ENCODE measurements at places on chromosomes 2 and 18. TPM values are rescaled to one million over a fixed set of nuclear protein-coding genes. Genes with fewer than 3 reads are reported as not detected.

GRCh38 chr2:106192752-106193689, 1.1 kb downstream of the UXS1 start:
- H3K4me1 ChIP-seq: peaks cover 32% of the 10 kb centered on the region
- DNase-seq: peak; percentile 57
- H3K27ac ChIP-seq: peak overlapping the region; percentile 27
- H3K27me3 ChIP-seq: no peaks in the 10 kb centered on the region

GRCh38 chr2:59389240-59389639, 1148.1 kb upstream of the FANCL start:
- no peaks in the 10 kb centered on the region for H3K36me3 ChIP-seq
- H3K27me3 ChIP-seq: no peaks in the 10 kb centered on the region
- no peak for DNase-seq
- no peak overlapping the region for H3K4me3 ChIP-seq
- no peaks in the 10 kb centered on the region for H3K4me1 ChIP-seq

DNA sequence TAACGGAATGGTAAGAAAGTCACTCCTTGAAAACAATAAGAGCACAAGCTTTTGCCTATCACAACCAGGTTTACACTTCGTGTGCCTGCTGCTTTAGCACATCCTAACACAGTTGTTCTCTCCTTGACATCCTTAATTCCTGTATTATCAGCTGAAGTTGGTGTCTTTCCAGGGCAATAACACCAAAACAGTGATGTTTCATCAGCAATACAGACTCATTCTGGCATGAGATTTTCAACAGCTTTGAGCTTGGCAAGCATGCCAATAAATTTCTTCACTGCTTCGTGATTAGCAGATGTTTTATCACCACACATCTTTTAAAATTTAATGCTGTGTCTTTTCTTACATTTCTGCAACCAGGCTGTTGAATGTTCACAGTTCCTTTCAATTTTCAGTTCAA, 148.4 kb downstream of the EIPR1 start:
- no peaks in the 10 kb centered on the region for H3K4me1 ChIP-seq
- no peak overlapping the region for H3K27ac ChIP-seq
- H3K36me3 ChIP-seq: peaks cover 2% of the 10 kb centered on the region

DNA sequence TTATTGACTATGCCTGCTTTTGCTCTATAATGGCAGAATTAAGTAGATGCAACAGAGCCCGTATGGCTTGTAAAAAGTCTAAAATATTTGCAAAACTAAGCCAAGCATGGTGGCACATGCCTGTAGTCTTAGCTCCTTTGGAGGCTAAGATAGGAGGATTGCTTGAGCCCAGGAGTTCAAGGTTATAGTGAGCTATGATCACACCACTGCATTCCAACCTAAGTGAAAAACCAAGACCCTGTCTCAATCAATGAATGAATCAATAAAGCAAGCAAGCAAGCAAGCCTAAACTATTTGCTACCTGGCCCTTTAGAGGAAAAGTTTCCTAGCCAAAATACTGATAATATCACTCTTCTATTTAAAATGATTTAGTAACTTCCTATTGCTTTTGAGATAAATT, 260.0 kb downstream of the OTX1 start:
- H3K36me3 ChIP-seq: no peaks in the 10 kb centered on the region
- DNase-seq: no peak
- H3K4me1 ChIP-seq: no peaks in the 10 kb centered on the region
- no peaks in the 10 kb centered on the region for H3K27me3 ChIP-seq
- H3K27ac ChIP-seq: no peak overlapping the region

DNA sequence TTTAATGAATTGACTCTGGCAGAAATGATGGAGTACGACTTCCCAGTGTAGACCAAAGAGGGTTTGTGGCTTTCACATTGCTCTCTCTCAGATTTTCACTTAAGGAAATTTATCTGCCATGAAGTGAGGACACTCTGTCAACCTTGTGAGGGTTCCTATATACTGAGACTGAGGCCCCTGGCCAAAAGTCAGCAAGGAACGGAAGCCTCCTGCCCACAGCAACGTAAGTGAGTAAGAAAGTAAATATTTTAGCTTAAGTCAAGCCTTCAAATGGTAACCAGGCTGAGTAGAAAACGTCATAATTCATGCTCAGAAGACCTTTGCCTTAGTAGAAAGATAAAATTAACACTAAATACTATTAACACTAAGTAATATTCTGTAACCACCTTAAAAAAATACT, 1080.5 kb upstream of the ACVR2A start:
- H3K27ac ChIP-seq: no peak overlapping the region
- no peaks in the 10 kb centered on the region for H3K36me3 ChIP-seq
- no peaks in the 10 kb centered on the region for H3K4me1 ChIP-seq
- H3K27me3 ChIP-seq: no peaks in the 10 kb centered on the region
- no peak overlapping the region for H3K4me3 ChIP-seq
- DNase-seq: no peak

NMUR1 gene
- total RNA-seq: not detected

- no peak overlapping the region for H3K27ac ChIP-seq
- no peak for DNase-seq
- H3K36me3 ChIP-seq: no peaks in the 10 kb centered on the region
- H3K4me3 ChIP-seq: no peak overlapping the region
- H3K4me1 ChIP-seq: no peaks in the 10 kb centered on the region
- H3K27me3 ChIP-seq: no peaks in the 10 kb centered on the region
These were observed 158.1 kb upstream of the CHAC2 start for GRCh38 chr2:53609551-53609950.

DNA sequence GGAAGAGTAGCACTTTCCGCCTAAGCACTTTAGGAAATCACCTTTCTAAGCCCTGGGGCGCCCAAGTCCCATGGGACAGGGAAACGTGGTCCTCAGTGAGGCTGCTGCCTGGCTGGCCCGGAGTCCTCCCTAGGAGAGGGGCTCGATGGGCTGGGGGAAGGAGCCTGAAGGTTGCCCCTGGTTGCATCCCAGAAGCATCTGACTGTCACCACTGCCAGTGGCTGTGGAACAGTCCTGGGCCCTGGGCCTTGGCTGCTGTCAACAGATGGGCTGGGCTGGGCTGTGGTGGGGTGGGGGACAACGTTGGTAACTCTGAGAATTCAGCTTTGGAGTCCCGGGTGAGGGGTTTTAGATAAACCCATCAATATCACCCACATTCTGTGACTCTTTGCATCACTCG, 22.5 kb downstream of the ASB1 start:
- H3K4me1 ChIP-seq: no peaks in the 10 kb centered on the region
- H3K36me3 ChIP-seq: peaks cover 4% of the 10 kb centered on the region
- no peak overlapping the region for H3K4me3 ChIP-seq
- H3K27ac ChIP-seq: no peak overlapping the region
- no peak for DNase-seq
- H3K27me3 ChIP-seq: no peaks in the 10 kb centered on the region

DNA sequence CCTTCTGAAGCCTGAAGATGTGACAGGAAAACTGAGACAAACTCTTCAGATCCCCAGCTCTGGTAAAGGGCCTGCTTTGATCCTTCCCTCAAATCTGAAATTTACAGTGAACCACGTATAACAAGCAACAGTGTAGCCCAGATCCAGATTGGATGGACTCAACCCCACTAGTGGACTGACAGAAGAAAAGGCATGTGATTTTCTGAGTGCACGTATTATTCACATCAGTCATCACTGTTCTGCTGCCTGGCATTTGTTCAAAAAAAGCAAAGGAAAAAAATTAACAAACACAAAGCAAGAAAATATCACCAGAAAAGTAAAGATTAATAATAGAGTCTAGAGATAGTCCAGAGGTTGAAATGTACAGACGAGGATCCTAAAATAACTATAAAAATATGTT, 87.6 kb downstream of the CYRIA start:
- DNase-seq: no peak
- no peak overlapping the region for H3K27ac ChIP-seq
- no peak overlapping the region for H3K4me3 ChIP-seq
- peaks cover 17% of the 10 kb centered on the region for H3K36me3 ChIP-seq

SLC40A1 gene
- total RNA-seq: 0.39 TPM

- H3K27ac ChIP-seq: peak overlapping the region; percentile 92
- H3K27me3 ChIP-seq: no peaks in the 10 kb centered on the region
- peaks cover 33% of the 10 kb centered on the region for H3K4me1 ChIP-seq
- H3K4me3 ChIP-seq: no peak overlapping the region
- no peak for DNase-seq
These were observed 62.6 kb downstream of the NFATC1 start for GRCh38 chr18:79458131-79458838.

GRCh38 chr18:37420315-37420880, 145.2 kb downstream of the CELF4 start:
- no peaks in the 10 kb centered on the region for H3K36me3 ChIP-seq
- H3K4me3 ChIP-seq: no peak overlapping the region
- DNase-seq: no peak
- no peaks in the 10 kb centered on the region for H3K4me1 ChIP-seq

DNA sequence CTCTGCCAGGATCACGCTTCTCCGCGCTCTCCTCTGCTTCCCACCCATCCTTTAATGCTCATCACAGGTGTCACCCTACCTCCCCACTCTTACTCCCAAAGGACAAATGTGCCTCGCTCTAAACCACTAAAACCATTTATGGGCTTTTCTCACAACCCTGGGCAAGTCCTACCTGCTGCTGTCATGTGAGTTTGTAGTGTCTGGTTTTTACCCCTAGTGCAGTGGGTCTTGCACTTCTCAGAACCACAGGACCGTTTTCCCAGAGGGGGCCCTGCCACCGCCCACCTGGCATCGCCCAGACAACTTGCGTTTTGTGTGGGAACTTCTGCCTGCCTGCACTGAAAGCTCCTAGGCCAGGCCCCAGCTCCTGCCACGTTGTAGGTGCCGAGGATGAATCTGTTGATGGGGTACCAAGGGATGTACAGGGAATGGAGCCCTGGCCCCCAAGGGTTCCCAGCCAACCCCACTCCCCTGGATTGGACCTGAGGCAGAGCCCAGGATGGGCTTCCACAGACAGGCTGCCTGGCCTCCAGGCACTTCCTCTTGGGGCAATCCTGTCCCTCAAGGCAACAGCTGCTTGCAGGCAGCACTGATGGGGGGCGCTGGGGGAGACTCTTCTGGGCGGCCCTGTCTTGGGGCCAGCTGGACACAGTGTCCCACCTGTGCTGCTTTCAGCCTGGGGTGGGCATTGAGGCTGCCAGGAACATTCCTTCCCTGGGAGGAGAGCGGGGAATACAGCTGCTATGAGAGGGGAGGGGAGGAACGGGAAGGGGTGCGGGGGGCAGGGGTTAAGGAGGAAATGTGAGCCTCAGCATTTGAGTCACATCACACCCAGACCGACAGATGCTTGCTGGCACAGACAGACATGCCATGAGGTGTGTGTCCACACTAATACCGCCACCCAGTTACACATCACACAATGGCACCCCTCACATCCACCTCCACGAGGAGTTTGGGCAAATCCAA, 176.3 kb downstream of the ZFP36L2 start:
- H3K27me3 ChIP-seq: no peaks in the 10 kb centered on the region
- peaks cover 13% of the 10 kb centered on the region for H3K4me1 ChIP-seq
- H3K36me3 ChIP-seq: no peaks in the 10 kb centered on the region
- H3K27ac ChIP-seq: no peak overlapping the region
- H3K4me3 ChIP-seq: no peak overlapping the region

DNA sequence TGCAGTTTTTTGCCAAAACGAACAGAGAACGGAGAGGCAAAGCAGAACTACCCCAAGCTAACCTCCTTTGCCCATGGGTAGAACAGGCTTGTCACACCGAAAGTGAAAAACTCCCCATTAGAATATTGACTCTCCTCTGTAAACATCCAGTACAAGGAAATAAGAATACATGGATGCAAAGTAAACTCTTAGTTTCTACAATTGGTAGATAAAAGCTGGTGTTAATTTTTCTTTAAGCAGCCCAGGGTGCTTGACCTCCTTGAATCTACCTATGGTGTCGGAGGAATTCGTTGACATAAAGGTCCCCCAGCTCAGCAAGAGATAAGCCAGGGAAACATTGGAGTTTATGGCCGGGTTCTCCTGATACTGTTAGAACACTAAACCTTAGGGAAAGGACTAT, 48.4 kb upstream of the DSG1 start:
- H3K4me1 ChIP-seq: no peaks in the 10 kb centered on the region
- no peak overlapping the region for H3K27ac ChIP-seq

GRCh38 chr2:133821107-133821760, 253.0 kb upstream of the NCKAP5 start:
- DNase-seq: no peak
- H3K27me3 ChIP-seq: no peaks in the 10 kb centered on the region
- no peaks in the 10 kb centered on the region for H3K4me1 ChIP-seq
- H3K36me3 ChIP-seq: no peaks in the 10 kb centered on the region
- no peak overlapping the region for H3K27ac ChIP-seq
- no peak overlapping the region for H3K4me3 ChIP-seq

DNA sequence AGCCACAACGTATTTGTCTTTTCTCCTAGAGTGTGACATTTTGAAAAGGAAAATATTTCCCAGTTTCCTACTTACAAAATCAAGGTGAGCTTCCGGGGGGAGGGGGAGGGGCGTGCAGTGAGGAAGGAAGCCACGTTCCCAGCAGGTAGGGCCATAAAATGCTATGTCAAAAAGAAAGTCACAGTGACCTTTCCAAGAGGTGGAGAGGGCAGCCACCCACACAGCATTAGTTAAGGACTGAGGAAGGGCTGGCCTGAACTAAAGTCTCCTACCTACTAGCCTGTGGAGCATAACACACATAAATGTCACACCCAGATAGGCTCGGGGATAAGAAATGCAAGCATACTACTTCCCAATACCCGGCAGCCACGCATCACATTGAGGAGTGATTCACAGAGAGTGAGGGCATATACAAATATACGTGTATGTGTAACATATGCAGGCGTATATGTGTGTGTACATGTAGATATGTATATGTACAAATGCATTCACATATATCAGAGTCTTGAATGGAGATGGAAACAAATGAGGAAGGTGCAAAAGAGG, 191.1 kb downstream of the STK39 start:
- no peak overlapping the region for H3K27ac ChIP-seq
- no peak for DNase-seq

SERPINB3 gene
- not detected for total RNA-seq

CYP1B1 gene
- 0.89 TPM for total RNA-seq

- H3K27ac ChIP-seq: no peak overlapping the region
- H3K27me3 ChIP-seq: no peaks in the 10 kb centered on the region
- H3K4me1 ChIP-seq: no peaks in the 10 kb centered on the region
- no peak for DNase-seq
- H3K4me3 ChIP-seq: no peak overlapping the region
- H3K36me3 ChIP-seq: no peaks in the 10 kb centered on the region
These were observed 1517.5 kb upstream of the ZEB2 start for GRCh38 chr2:146037334-146037870.

ANKRD23 gene
- 9.8 TPM for total RNA-seq

- no peaks in the 10 kb centered on the region for H3K27me3 ChIP-seq
- no peak for DNase-seq
- no peak overlapping the region for H3K4me3 ChIP-seq
These were observed 3.8 kb upstream of the IMP4 start for GRCh38 chr2:130338793-130339345.

DNA sequence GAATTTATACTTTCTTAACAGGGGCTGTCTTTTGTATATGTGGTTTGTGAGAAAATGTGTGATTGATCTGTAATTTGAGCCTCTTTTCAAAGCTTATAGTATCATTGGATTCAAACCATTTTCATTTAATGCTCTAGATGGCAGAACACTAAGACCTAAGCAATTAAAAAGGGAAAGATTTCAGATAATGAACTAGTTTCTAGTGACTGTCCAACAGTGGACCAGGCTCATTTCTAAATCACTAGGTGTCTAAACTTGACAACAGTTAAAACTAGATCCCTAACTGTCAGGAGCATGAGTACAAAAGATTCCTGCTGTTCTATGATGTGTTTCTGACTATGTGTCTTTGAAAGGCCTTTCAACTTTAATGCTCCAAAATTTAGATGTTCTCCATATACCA, 54.6 kb downstream of the ANKRD44 start:
- peak overlapping the region; percentile 84 for H3K4me3 ChIP-seq
- H3K4me1 ChIP-seq: peaks cover 72% of the 10 kb centered on the region
- no peaks in the 10 kb centered on the region for H3K27me3 ChIP-seq
- DNase-seq: no peak
- H3K36me3 ChIP-seq: peaks cover 3% of the 10 kb centered on the region
- H3K27ac ChIP-seq: peak overlapping the region; percentile 90

Data from B cell (primary cell).